ENCODE measurements at places on chromosomes 5 and 9.

DNA sequence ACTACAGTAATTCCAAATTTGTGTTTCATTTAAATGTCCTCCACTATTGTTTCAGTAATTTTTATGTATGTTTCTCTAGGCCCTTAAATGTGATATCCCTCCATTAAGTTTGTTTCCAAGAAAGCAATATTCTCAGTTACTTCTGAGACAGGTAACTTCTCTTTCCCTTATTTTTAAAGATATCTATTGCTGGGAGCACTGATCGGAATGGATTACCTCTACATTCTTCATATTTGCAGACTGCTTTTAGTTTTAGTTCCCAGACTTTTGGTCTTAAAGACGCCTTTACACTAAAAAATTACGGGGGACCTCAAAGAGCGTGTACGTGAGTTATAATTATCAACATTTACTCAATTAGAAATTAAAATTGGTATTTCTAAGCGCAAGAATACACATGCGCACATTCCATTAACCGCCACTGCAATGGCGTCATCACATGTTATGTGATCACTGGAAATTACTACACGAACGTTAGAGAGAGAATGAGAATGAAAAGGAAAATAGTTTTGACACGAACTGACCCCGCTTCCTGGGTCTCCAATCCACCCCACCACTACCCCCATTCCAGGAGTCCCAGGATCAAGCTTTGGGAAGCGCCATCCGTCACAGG, 519 bp upstream of the RAD50 start:
- H3K27ac ChIP-seq: peak overlapping the region; percentile 34
- H3K4me1 ChIP-seq: peaks cover 33% of the 10 kb centered on the region
- H3K4me3 ChIP-seq: peak overlapping the region; percentile 94
- DNase-seq: no peak
- H3K36me3 ChIP-seq: peaks cover 5% of the 10 kb centered on the region

- peaks cover 22% of the 10 kb centered on the region for H3K27me3 ChIP-seq
- peaks cover 46% of the 10 kb centered on the region for H3K4me1 ChIP-seq
- no peak for DNase-seq
- H3K27ac ChIP-seq: no peak overlapping the region
These were observed 191.2 kb downstream of the PAX5 start for GRCh38 chr9:36842560-36843530.

GRCh38 chr5:67475489-67475888, 278.9 kb upstream of the CD180 start:
- H3K27ac ChIP-seq: no peak overlapping the region
- no peak for DNase-seq
- no peaks in the 10 kb centered on the region for H3K4me1 ChIP-seq

- H3K36me3 ChIP-seq: no peaks in the 10 kb centered on the region
- H3K27me3 ChIP-seq: peaks cover 4% of the 10 kb centered on the region
- H3K4me3 ChIP-seq: no peak overlapping the region
- H3K4me1 ChIP-seq: no peaks in the 10 kb centered on the region
These were observed 109.9 kb upstream of the SLC1A3 start for GRCh38 chr5:36496471-36496870.

GRCh38 chr5:52731274-52732027, 56.3 kb upstream of the ITGA1 start:
- H3K4me3 ChIP-seq: no peak overlapping the region
- no peaks in the 10 kb centered on the region for H3K36me3 ChIP-seq
- H3K27ac ChIP-seq: no peak overlapping the region
- no peaks in the 10 kb centered on the region for H3K4me1 ChIP-seq
- no peaks in the 10 kb centered on the region for H3K27me3 ChIP-seq
- DNase-seq: no peak
